Right lobe of liver (tissue), 6 donors: ENCODE measurements at places on chromosomes 7 and 10. TPM values are rescaled to one million over a fixed set of nuclear protein-coding genes. Genes with fewer than 3 reads are reported as not detected.

The SPDYE16 gene
- not detected for total RNA-seq

The GBX1 gene
- not detected for total RNA-seq

DNA sequence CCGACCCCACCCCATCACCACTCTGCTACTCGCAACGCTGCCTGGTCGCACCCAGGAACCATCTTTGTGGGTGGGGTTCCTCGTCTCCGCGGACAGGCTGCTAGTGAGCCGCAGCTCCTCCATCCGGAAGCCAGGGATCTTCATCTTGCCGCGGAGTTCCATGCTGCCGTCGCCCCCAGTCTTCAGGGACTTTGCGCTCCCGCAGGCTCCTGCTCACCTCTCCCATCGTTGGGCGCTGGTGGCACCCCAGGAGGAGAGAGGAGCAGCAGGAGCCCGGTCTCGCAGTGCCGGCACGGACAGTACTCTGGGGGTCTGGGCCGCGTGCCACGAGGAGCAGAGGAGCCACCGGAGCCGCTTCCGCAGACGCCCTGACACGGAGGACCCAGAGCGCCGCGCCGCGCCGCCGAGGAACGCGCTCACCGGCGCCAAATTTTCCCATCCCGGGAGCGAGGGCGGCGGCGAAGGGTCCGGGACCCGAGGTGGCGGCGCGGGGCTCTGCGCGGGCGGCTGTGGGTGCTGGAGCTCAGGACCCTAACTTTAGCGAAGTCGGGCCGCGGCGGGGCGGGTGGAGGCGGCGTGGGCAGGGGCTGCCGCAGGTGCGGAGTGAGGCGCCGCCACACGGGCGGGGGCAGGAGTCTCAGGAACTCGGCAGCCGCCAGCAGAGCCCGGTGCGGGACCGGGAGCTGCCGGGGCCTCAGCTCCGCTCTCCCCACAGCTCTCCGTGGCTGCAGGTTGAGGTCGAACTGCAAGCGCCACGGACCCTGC lies 750.1 kb upstream of the SORCS1 start:
- no peaks in the 10 kb centered on the region for H3K4me1 ChIP-seq
- no peak overlapping the region for H3K4me3 ChIP-seq
- H3K36me3 ChIP-seq = no peaks in the 10 kb centered on the region
- H3K27me3 ChIP-seq = peaks cover 5% of the 10 kb centered on the region

The PLAU gene
- 0.77 TPM for total RNA-seq

DNA sequence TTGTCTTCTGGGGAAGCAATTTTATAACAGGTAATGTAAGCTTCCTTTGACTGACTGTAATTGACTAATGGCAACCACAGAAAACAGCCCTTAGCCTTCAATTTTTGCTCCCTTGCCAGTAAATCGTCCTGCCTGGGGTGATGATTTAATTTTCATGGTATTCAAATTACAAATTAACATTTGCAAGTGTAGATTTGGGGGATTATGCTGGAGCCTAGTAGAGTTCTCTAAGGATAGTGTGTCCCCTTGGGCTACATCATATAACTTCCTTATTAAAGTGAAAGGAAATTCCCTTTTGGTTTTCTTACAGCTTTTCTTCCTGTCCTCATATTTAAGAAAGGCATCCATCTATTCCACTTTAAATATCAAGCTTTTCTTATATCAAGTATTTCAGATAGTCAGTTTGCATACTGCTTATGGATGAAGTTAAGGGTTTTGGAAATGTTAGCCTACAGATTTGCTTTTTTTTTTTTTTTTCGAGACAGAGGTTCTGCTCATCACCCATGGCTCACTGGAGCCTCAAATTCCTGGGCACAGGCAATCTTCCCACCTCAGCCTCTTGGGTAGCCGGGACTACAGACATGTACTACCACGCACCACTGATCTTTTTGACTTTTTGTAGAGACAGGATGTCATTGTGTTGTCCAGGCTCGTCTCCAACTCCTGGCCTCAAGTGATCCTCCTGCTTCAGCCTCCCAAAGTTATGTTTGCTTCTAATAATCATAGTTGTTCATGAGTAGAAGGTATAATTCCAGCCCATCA lies 35.9 kb upstream of the HDAC9 start:
- DNase-seq = no peak
- H3K27me3 ChIP-seq = no peaks in the 10 kb centered on the region
- no peaks in the 10 kb centered on the region for H3K4me1 ChIP-seq

DNA sequence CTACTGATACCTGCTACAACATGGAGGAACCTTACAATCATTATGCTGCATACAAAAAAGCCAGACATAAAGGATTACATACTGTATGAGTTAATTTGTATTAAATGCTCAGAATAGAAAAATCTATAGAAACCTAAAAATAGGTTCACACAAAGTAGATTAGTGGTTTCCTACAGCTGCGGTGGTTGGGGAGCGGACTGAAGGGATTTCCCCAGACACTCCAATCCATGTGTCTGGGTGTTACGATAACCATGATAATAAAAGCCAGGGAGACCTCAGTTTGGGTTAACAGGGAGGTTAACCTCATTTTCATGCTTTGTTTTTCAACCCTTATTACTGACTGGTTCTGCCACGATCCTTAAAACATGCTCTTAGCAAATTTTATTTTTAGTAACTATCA lies 355.9 kb downstream of the KCNMA1 start:
- no peak overlapping the region for H3K4me3 ChIP-seq
- H3K27ac ChIP-seq = no peak overlapping the region
- no peaks in the 10 kb centered on the region for H3K4me1 ChIP-seq
- no peaks in the 10 kb centered on the region for H3K27me3 ChIP-seq
- H3K36me3 ChIP-seq = no peaks in the 10 kb centered on the region
- no peak for DNase-seq

DNA sequence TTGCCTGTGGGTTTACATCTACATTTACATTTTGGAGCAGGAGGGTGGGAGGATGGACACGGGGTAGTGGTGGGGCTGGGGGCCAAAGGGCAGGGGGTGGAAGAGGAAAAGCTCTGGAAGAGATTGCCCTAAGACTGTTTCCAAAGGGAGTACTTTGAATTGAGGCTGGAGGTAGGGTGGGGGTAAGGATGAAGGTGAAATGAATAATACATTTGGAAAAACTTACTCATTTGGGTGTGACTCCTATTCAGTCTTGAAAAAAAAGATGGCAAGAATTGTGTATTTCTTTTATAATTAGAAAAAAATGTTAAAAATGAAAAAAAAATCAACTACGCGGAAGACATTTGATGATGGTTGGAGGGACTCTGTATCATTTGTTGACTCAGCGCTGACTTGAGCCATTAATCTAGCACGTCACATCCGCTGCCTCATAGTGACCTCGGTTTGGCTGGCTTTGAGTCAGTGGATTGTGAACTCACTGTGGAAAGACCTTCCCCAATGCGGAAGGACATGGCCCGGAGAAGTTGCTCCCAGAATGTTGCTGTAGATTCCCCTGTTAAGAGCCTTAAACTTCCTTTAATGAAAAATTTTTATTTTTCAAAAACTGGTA lies 2.8 kb downstream of the FAM180A start:
- peak overlapping the region; percentile 34 for H3K27ac ChIP-seq
- peak overlapping the region; percentile 31 for H3K4me3 ChIP-seq
- no peaks in the 10 kb centered on the region for H3K4me1 ChIP-seq

The C7orf33 gene
- not detected for total RNA-seq

The ADAM8 gene
- total RNA-seq = 6.8 TPM

GRCh38 chr7:97016381-97017191 lies 8.0 kb downstream of the DLX5 start:
- no peaks in the 10 kb centered on the region for H3K4me1 ChIP-seq
- no peak for DNase-seq
- H3K27ac ChIP-seq = no peak overlapping the region

The KLF6 gene
- 85.5 TPM for total RNA-seq

The SLC29A4 gene
- total RNA-seq = 3.0 TPM

GRCh38 chr7:1314021-1314907 lies 81.6 kb downstream of the UNCX start:
- no peak overlapping the region for H3K27ac ChIP-seq
- H3K36me3 ChIP-seq = no peaks in the 10 kb centered on the region
- H3K27me3 ChIP-seq = no peaks in the 10 kb centered on the region

DNA sequence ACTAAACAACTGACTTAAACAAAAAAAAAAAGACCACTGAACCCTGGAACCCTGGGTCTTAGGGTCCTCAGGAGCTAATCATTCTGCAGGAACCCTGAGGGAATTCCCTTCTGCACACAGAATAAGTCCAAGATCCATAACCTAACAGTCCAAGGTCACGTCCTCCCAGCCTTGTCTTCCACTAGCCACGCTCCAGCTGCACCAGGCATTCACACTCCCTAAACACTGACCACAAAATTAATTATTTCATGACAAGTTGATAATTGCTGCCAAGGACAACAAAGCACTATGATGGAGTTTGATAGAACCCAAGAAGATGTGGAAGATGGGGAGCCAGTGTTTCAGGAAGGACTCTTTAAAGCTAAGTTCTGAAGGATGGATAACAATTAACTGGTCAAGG lies 130.6 kb downstream of the SH3PXD2A start:
- DNase-seq = peak; percentile 16
- no peak overlapping the region for H3K27ac ChIP-seq
- H3K27me3 ChIP-seq = no peaks in the 10 kb centered on the region
- no peaks in the 10 kb centered on the region for H3K36me3 ChIP-seq
- H3K4me3 ChIP-seq = no peak overlapping the region

- no peaks in the 10 kb centered on the region for H3K4me1 ChIP-seq
- DNase-seq = no peak
- no peaks in the 10 kb centered on the region for H3K36me3 ChIP-seq
- H3K27ac ChIP-seq = no peak overlapping the region
Measured at GRCh38 chr7:154409703-154410311, 357.6 kb downstream of the DPP6 start.

DNA sequence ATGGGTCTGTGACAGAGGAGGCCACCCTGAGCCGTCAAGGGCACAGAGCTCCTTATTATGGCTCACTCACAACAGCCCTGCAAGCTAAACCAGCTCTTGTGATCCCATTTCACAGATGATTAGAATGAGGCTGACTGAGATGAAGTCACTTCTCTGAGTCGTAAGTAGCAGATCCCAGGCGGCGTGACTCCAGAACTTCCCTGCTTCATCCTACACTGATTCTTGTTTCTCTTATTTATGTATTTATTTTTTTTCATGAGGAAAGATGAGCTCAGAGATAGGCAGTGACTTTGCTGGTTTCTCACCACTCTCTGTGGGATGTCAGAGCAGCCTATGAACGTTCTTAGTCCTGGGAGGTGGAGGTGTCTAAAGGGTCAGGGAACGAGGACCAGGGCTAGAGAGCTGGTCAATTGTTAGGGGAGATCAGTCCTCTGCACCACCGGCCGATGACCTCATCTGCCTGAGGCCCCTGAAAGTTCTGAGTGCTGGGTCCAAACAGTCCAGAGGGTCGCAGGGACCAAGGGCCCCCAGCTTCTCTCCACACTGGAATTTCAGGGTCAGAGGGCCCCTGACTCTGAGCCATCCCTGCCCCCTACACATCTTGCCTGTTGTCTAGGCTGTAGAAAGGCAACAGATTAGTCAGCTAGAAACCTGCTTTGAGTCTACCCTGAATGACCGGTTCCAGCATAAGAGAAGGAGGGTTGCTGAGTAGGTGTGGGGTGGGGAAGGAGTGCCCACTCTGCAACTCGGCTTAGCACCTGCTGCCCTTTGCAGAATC lies 17.9 kb downstream of the CLRN3 start:
- H3K4me1 ChIP-seq = peaks cover 15% of the 10 kb centered on the region
- no peak overlapping the region for H3K27ac ChIP-seq
- H3K27me3 ChIP-seq = no peaks in the 10 kb centered on the region
- no peak overlapping the region for H3K4me3 ChIP-seq

The CALHM3 gene
- total RNA-seq = not detected

- no peak for DNase-seq
- H3K4me1 ChIP-seq = no peaks in the 10 kb centered on the region
- no peak overlapping the region for H3K27ac ChIP-seq
Measured at GRCh38 chr10:74669210-74669609, 157.2 kb upstream of the KAT6B start.

The ADAMTS14 gene
- total RNA-seq = 0.15 TPM

DNA sequence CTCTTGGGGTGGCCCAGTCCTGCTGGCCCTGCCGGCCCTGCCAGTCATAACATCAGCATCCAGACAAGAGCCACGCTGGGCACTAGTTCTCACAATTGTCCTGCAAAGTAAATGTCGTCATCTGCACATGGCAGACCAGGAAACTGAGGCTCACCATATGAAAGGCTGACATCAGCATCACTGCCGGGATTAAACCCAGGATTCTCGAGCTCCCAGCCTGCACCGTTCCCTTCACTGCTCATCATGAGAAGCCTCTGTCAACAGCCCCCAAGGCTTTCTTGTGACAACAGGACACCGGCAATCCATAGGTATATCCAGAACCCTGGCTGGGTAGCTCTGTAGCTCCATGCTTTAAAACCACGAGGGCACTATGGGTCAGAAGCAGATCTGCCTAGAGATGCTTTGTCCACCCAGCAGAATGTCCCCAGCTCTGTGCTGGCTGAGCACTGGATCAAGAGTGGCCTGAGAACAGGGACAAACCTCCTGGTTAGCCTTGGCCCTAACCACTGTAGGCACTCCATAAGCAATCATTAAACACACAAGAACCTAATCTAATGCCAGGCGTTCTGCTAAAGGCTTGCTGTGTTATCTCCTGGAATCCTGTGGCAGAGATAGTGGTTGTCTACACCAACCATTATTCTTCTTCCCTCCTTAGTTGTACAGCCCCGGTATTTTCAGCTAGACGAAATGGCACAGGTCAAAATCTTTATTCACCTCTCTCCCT lies 41.2 kb upstream of the C10orf71 start:
- H3K4me1 ChIP-seq = no peaks in the 10 kb centered on the region
- H3K27me3 ChIP-seq = no peaks in the 10 kb centered on the region
- DNase-seq = no peak
- no peaks in the 10 kb centered on the region for H3K36me3 ChIP-seq
- no peak overlapping the region for H3K4me3 ChIP-seq

GRCh38 chr10:119754085-119754484 lies 28.2 kb downstream of the INPP5F start:
- no peak overlapping the region for H3K4me3 ChIP-seq
- no peaks in the 10 kb centered on the region for H3K4me1 ChIP-seq
- no peaks in the 10 kb centered on the region for H3K27me3 ChIP-seq
- H3K27ac ChIP-seq = no peak overlapping the region
- no peak for DNase-seq

- no peak overlapping the region for H3K4me3 ChIP-seq
- no peaks in the 10 kb centered on the region for H3K4me1 ChIP-seq
- H3K36me3 ChIP-seq = no peaks in the 10 kb centered on the region
- H3K27ac ChIP-seq = no peak overlapping the region
- H3K27me3 ChIP-seq = no peaks in the 10 kb centered on the region
Measured at GRCh38 chr10:17209881-17210280, 8.4 kb upstream of the TRDMT1 start.

- no peaks in the 10 kb centered on the region for H3K4me1 ChIP-seq
- no peaks in the 10 kb centered on the region for H3K27me3 ChIP-seq
- no peak for DNase-seq
- H3K4me3 ChIP-seq = no peak overlapping the region
- H3K36me3 ChIP-seq = no peaks in the 10 kb centered on the region
- no peak overlapping the region for H3K27ac ChIP-seq
Measured at GRCh38 chr7:105838627-105839231, 37.7 kb downstream of the ATXN7L1 start.

The KNDC1 gene
- 8.1 TPM for total RNA-seq

The MNX1 gene
- not detected for total RNA-seq

The CACNB2 gene
- total RNA-seq = 1.1 TPM

- H3K4me1 ChIP-seq = no peaks in the 10 kb centered on the region
- no peak for DNase-seq
Measured at GRCh38 chr7:20786421-20786778, 286 bp downstream of the SP8 start.

- no peak overlapping the region for H3K4me3 ChIP-seq
- no peaks in the 10 kb centered on the region for H3K4me1 ChIP-seq
- H3K27ac ChIP-seq = no peak overlapping the region
- H3K27me3 ChIP-seq = no peaks in the 10 kb centered on the region
Measured at GRCh38 chr10:100509241-100509840, 10.3 kb downstream of the SEC31B start.

GRCh38 chr10:11403116-11403515 lies 208.3 kb downstream of the USP6NL start:
- no peak overlapping the region for H3K27ac ChIP-seq
- no peaks in the 10 kb centered on the region for H3K27me3 ChIP-seq
- DNase-seq = no peak
- no peak overlapping the region for H3K4me3 ChIP-seq
